ENCODE measurements at places on chromosomes 1 and 21.

DNA sequence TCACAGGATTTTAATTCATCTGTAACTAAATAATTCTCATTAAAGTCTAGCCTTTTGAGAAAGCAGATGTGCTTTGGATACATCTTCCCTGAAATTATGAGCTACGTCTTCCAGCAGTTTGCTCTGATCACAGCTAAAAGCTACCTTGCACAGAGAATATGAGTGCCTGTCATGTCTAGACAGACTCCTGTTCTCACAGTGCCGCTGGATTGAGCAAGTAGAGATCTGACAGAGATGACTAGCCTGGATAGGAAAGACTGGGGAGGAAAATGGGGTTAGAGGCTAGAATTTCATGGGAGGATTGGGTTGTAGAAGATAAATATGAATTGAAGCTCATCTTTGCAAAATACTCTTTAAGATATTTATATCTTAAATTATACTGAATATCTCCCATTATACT lies 24.1 kb downstream of the CEPT1 start:
- no peak for DNase-seq

DNA sequence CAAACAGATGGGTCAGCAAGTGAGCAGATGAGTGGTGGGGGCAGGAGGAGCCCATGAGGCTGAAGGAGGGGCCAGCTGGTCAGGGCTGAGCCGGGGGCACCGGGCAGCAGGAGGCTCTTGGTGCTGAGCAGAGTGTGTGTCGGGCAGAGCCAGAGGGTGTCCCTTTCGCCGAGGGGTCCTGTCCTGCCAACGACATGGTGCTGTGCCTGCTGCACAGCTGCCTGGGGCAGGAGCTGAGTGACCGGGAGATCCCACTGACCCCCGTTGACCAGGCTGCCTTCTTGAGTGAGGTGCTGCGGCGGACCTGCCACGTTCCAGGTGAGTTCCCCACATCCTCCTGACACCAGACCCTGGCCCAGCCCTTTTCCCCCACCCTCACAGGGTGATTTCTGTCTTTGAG lies 27.5 kb downstream of the HYI start:
- no peak for DNase-seq

DNA sequence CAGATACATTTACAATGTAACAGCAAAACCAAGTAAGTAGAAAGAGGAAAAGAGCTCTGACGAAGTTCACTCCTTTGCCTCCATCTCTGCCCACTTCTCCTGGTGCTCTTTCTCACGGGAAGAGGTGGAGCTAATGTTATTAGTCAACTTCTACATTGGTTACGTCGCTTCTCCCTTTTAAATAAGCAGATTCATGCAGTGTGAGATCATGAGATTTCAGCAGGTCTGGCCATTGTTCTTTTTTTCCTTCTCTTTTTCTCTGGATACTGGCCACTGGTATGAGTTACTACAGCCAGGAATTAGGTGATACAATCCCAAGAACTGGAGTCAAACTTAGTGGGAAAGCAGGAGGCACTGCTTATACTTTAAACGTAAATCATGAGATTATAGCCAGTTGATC lies 207.1 kb downstream of the AKT3 start:
- DNase-seq: no peak

DNA sequence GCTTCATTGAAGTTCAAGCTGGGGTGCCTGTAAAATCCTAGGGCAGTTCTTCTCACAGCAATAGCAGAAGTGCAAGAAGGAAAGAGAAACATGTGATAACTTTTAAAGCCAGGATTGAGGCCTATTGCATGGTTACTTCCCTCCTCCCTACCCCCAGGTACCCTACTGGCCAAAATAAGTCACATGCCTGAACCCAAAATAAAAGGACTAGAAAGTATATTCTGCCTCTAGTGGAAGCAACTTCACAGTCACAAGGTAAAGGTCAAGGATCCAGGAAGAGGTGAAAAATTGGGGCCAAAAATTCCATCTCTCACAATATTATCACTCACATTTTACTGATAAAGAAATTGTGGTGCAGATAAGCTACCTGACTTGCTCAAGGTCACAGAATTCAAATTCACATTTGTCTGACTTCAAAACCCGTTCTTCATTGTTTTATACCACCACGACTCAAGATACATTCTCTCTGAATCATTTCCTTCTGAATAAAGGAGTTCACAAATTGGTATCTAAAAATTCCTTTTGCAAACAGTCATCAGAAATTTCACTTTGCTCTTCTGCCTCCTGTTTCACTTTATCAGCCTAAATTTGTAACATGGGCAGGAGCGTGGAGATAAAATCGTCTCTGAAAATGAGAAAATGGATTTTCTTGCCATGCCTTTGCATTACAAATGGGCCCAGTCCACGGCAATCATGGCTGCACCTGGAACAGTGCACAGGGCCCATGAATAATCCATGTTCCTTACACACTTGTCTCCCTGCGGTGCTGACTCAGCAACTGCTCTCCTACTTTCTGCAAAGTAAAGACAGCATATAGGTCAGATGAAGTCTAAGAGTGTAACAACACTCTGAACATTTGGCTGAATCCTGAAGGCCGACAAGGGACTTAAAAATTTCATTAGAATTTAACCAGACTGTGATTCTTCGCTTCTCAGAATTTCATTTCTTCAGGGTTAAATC lies 485.3 kb upstream of the NFIA start:
- DNase-seq: no peak

Data from activated T-helper 1 cell treated with anti-CD3 and anti-CD28 coated beads, Interleukin-12 subunit alpha, Interleukin-12 subunit beta, Interleukin-2, Interleukin-4 antibody, amounts not matched to agents 30 ng/mL and 10 ng/mL and 1 ng/mL, durations not matched to agents 14 hours and 24 hours and 36 hours (primary cell).